ENCODE measurements at places on chromosomes 16 and 17.

- DNase-seq: no peak
These were observed 2.3 kb downstream of the RBFOX3 start for GRCh38 chr17:79608624-79608959.

DNA sequence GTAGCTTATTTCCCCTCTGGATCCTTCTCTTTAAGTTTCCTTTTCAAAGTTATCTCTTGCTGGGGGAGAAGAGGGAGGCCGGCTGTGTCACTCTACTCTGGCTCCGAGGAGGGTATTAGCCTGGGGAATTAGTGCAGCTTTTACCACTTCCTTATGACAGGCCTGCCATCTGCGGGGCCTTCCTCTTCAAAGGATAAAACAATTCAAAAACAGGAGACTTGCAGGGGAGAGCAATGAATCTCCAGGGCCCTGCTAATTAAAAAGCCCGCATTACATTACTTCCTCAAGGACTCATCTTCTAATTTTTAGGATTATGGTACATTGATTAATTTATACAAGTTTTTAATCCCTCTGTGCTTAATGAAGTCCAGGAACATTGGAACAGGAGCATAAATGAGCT, 190.9 kb upstream of the CDH5 start:
- no peak for DNase-seq

GRCh38 chr17:73586921-73587602, 57.2 kb downstream of the SDK2 start:
- DNase-seq: no peak

DNA sequence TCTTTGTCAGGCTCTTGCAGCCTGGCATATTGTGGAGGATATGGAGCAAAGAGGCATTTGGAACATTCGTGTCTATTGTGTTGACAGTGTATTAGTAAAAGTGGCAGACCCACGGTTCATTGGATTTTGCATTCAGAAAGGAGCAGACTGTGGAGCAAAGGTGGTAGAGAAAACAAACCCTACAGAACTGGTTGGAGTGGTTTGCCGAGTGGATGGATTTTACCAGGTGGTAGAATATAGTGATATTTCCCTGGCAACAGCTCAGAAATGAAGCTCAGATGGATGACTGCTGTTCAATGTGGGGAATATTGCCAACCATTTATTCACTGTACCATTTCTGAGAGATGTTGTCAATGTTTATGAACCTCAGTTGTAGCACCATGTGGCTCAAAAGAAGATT, 44.5 kb downstream of the EFCAB13 start:
- DNase-seq: no peak

GRCh38 chr17:3669085-3669347, 404 bp downstream of the EMC6 start:
- no peak for DNase-seq

- no peak for DNase-seq
These were observed 20.9 kb downstream of the TRPV3 start for GRCh38 chr17:3536716-3537115.

DNA sequence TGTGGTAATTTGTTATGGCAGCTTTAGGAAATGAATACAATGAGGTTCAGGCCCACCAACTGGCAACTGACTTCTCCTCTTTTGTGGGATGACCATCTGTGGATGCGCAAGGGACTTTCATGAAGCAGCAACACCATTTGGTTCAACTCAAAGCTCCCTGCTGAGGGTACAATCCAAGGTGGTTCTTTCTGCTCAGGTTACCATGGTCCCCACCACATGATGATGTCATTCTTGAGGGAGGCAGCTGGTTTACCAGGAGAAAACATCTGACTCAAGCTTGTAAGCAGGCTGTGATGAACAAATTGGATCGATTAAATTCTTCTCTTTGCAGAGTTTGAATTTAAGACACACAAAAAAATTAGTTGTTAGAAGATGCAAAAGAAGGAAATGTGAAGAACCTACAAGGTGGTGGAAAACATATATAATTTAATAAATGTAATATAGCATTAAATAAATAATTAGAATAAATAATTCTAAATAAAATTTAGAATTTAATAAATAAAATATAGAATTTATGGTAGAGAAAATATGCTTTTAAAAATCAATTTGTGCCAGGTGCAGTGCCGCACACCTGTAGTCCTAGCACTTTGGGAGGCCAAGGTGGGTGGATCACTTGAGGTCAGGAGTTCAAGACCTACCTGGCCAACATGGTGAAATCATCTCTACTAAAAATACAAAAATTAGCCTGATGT, 67.6 kb upstream of the ANKFN1 start:
- no peak for DNase-seq

- no peak for DNase-seq
These were observed 44.4 kb upstream of the CRISPLD2 start for GRCh38 chr16:84775262-84775810.

DNA sequence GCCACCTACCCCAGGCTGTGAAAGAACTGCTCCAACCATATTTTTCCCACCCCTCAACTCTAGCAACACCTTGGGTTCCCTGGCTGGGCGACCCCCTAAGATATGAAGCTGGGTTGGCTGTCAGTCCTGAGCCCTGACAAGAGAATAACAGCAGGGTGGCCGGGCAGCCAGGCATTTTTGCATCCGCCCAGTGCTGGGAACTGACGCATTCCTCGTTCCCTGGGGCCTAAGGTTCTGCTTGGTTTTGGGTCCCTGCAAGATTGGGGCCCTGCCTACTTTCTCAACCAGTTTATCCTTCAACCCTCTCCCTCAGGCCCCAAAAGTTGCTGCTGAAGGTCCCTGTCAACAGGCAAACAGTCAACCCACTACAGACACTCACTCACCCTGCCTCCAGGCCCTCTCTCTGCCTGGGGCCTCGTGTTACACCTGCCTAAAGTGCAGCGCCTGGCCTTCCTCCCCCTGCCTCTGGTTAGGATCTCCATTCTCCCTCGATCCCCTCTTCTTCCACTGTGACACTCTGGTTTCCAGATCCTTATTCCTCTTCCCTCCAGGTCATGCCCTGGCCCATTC, 151.5 kb downstream of the STX8 start:
- no peak for DNase-seq

- peak; percentile 24 for DNase-seq
These were observed 245.2 kb upstream of the MAF start for GRCh38 chr16:79845734-79846135.

DNA sequence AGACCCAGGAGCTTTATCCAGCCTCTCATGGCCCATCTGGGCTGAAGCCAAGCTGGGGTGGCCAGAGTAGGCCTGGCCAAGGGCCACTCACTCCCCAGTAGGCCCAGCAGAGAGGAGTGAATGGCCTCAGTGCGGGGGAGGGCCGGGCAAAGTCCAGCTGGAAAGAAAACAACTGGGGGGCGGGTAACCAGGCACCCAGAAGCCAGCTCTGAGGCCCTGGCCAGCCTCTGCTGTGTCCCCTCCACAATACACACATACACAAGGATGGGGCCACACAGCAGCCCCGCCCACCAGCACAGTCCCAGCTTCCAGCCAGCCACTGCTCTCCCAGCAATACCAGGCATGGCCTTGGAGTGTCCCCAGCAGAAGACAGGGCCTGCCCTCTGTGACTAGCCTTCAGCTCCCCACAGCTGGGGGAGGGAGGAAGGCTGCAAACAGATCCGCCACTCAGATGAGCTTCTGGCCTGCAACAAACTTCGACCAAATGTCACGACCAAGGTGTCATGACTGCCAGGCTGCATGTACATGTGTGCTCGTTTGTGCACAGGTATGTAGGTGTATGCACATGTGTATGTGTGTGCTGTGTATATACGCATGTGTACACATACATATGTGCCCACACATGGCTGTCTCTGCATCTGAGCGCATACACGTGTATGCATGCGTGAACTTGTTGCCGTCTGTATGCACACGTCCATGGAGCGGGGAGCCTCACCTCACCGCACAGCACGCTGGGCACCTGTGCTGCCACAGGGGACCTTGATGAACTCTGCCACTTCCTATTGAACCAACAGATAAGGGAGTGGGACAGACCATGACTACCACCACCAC, 5.0 kb downstream of the CARHSP1 start:
- no peak for DNase-seq

DNA sequence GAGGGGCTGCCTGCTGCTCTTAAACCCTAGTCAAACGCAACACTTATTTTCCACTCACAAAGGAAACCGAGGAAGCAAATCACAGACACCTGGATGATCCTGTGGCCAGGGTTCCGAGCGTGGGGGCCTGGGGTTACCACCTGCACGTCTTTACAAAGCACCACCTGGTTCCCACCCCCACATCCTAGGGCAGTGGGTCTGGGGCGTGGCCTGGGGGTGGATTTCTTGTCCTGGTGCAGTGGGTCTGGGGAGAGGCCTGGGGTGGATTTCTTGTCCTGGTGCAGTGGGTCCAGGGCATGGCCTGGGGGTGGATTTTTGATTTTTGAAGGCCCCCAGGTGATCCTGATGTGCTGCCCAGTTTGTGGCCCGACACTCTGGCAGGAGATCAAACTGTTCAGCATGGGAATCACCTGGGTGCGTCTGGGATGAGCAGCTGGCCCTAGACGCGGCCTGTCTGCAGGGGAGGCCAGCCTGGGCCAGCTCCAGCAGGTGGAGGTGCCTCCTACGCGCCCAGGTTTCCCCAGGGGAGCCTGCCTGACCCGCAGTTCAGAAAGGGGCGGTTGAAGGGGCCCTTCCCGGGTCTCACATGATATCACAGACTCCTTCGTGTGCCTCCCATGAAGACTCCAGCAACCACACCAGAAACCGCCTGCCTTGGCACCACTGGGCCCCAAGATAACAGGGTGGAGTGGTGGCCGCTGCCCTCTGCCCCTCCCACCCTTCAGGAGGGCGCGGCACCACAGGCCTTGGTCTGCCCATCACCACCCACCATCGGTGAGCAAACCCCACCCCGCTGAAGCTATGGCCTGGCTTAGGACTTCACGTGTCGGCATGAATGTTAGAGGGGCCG, 6.3 kb downstream of the HAGH start:
- no peak for DNase-seq

- no peak for DNase-seq
These were observed 11.0 kb upstream of the TACO1 start for GRCh38 chr17:63589646-63590045.

DNA sequence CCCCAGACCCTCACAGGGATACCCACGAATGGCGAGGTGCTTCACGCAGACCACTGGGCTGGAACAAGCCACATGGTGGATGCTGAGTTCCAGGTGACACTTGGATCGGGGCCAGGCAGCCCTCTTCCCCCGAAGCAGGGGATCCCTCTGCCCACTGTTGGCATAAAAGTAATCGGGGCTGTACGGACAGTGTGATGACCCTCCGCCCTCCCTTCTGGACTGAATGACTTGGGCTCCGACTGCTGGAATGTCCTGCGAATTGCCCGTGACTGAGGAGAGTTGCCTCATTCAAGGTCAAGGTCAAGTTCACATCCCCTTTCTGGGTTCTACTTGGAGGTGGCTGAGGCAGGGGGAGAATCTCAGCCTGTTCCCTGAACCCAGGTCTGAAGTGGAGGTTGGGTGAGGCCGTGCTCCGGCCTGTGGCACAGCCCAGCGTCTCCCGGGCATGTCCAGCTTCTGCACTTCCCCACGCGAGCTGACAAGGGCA, 28.5 kb upstream of the CREBBP start:
- no peak for DNase-seq

- no peak for DNase-seq
These were observed 58.0 kb downstream of the XYLT1 start for GRCh38 chr16:17412791-17413190.

DNA sequence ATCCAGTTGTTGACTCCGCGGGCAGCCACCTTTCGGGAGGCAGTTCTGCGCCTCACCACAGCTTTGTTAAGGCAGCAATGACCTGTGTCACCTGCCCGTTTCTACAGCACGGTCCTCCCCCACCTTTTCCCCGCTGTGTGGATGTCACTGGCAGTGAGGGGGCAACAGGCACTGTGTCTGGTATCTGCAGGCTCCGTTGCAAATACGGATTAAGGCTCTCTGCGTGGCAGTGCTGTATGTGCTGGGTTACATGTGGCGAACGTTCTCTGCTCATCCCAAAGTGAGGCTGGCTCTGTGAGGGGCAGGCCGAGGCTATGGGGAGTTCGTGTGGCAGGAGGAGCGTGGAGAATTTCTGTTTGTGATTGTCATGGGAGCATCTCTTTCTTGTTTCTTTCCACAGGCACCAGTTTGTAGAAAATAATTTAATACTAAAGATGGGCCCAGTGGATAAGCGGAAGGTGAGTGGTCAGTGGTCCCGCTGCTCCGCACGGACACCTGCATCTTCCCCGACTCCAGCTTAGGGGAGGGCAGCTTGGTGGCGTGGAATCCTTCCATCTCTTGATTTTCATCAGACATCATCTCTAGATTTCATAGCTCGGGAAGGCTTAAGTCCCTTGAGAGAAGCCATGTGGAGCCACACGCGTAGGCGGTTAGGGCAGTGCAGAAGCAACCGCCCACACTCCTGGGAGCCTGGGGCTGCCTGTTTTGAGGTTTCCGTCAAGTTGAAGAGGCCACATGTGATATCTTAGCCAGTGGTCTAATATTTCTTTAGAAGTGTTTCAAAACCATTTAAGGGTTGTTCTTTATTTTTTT, 57.8 kb downstream of the PDPK1 start:
- DNase-seq: no peak

DNA sequence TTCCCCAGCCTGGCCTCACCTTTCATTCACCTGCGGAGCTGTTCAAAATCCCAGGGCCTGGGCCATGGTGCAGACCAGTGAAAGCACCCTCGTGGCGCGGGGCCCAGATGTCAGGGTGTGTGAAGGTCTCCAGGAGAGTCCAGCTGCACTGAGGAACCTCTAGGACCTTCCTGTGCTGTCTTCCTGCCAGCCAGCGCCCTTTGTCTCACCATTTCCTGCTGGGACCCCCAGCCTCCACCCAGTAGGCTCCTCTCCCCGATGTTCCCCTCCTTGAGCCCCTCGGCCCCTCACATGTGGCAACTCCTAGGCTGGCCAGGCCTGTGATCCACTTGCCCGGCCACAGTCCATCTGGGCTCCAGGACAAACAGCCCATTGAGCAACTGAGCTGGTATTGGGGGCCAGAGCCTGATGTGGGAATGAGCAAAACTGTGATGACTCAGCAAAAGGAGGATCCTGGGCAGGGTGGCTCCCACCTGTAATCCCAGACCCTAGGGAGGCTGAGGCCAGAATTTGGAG, 677 bp downstream of the SULT1A2 start:
- no peak for DNase-seq

- no peak for DNase-seq
These were observed at the start of gene SULT1A1 for GRCh38 chr16:28609631-28610594. Gene SULT1A1 (minus strand): TSS chr16:28610044. CDS start chr16:28608855, 1,189 bp downstream.

GRCh38 chr17:15783461-15783860, 51.4 kb downstream of the TBC1D26 start:
- no peak for DNase-seq

GRCh38 chr16:56244612-56245011, 53.3 kb downstream of the GNAO1 start:
- DNase-seq: no peak

DNA sequence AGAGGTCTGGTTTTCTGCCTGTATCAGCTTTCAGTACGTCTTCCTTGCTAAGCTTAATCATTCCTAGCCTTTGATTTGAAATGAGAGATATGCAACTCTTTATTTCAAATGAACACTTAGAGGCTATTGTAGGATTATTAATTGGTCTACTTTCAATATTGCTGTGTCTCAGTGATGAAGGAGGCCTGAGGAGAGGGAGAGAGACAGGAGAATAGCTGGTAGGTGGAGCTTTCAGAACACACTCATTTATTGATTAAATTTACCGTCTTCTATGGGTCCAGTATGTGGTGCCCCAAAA, 187.0 kb downstream of the BCAS3 start:
- DNase-seq: no peak
